ENCODE measurements at places on chromosomes 7 and 10.

DNA sequence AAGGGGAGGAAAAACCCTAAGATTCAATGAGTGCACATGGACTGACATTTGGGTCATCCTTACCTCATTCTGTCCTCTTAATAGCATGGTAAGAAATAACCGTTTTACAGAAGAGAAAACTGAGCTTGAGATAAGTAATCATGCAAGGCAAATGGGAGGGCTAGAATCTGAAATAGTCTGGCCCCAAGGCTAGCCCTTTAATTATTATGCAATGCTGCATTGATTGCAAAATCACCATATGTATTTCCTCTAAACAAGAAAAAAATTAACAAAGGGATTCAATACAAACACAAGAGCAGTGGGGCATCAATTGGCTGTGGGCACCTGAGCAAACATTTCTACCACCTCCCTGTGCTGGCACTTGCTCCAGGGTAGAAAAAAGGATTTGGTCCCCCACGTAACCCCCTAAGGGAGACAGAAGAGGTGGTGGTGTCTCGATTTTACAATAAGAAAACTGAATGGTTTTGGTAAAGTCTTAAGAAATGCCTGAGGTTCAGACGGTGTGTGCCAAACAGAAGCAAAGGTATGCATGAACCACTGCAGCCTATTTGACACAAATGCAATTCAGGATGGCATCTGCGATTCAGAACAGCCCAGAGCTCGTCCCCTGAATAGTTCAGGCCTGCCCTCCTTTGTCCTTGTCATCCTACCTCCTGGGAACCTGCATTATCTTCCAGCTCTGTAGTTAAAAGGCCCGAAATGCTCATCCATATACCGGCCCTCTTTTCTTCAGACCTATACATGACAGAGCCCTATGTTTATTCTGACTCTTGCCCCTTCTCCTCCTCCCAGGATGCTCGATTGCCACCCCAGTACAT lies 23.6 kb downstream of the PIP4K2A start:
- DNase-seq = no peak

DNA sequence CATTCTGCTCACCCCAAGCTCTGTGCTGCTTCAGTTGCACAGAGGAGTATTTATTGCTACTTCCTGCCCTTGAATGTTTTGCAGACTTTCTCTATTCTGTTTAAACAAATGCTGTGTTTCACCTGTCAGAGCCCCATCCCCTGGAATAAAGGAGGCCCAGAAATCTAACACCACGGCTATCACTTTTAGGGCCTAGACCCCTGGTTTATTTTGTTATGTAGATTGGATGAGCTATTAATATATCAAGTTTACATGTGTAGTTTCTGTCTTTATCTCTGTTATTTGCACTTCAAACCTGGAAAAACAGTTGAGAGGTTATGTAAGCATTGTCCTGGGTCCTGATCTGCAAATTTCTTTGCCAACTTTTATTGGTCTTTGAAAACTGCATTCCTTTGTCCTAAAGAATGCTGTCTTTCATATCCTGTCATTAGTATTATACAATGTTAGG lies 630.1 kb downstream of the PARD3 start:
- DNase-seq = no peak

DNA sequence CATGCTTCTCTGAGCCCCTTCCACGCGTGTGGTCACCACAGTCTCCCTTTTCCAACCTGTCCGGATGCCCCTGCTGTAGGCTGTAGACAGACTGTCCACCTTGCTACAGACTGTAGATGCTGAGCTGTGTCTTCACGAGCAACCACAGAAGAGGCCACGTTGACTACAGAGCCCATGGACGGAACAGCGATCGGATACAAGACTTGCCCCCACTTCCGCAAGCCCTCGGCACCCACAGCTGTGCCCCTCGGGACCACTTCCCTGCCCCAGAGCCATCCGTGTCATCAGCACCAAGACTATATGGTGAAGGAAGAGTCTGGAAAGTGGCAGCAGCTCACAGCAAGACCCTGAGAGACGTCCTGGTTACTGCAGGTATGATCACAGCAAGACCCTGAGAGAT lies 491.4 kb downstream of the DNAJB6 start:
- no peak for DNase-seq

DNA sequence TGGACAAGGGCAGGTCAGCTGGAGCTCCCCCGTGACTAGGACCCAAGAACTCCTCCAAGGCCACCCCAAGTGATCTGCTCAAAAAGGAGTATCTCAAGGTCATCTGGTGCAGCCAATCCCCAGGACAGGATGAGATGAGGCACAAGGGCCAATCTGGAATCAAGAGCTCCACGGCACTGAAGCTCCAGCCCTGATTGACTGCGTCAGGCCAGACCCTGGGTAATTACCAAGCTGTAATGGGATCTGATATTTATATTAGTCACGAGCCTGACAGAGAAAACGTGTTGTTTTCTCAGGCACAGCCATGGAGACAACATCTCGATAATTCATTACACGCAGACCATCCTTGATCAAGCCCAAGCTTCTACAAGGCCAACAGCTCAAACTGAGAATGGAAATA lies 4.2 kb downstream of the KCNMA1 start:
- DNase-seq = no peak

GRCh38 chr7:45001138-45001694 lies 1.2 kb downstream of the CCM2 start:
- DNase-seq = no peak

DNA sequence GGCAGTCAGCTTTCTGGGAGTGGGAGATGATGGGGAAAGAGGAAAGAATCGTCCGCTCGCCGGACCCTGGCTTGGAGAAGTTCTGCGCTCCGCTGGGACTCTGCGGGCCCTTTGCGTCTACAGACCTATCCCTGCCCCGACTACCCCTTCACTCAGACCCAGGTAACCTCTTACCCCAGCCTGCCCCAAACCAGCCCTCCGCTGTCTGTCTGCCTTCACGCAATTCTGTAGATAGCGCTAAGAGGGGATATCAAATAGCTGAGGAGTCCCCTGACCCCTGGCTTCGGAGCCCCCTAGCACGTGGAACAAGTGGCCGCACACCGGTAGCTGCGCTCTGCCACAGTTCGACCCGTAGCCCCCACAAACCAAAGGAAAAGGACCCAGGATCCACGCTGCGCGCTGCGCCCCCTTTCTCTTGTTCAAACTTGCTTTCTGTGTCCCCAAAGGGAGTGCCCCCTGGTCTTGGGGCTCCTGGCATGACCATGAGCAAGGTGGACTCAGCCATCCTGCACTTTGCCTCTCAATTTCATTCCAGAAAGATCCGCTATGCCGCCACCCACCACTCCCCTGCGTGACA lies 7.0 kb downstream of the HOXA4 start:
- DNase-seq = no peak

DNA sequence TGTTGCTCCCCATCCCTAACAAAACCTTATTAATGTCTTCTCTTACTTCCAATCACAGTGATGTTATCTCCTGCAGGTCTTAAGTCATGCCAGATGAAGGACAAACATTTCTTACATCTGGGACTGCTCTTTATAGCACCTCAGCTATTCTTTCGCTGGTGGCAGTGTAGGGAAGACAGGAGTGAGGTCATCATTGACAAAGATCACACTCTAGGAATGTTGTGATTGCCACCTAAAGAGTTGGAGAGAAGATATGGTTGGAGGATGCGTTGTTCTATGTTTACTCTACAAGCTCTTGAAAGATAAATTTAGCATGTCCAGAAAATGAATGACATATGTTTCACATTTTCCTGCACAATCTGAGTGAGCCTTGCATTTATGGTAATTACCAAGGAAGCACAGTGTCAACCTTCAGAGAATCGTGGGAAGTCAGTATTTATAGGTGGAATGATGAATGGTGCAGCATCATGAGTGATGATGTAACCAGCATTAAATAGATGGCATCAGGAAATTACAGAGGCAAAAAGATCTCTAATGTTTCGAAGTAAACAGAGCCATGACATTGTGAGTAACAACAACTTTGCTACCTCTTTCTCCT lies 188.1 kb upstream of the STEAP1 start:
- no peak for DNase-seq

- no peak for DNase-seq
Observed at GRCh38 chr7:15581352-15581951, 19.6 kb upstream of the AGMO start.

DNA sequence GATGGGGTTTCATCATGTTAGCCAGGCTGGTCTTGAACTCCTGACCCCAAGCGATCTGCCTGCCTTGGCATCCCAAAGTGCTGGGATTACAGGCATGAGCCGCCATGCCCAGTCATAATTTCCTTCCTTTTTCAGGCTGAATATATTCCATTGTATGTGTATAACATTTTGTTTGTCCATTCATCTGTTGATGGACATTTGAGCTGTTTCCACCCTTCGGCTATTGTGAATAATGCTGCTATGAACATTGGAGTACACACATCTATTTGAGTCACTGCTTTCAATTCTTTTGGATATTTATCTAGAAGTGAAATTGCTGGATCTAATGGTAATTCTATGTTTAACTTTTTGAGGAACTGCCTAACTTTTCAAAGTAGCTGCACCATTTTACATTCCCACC lies 34.6 kb downstream of the TLX1 start:
- no peak for DNase-seq

- DNase-seq = no peak
Observed at GRCh38 chr10:64070241-64070640, 549.0 kb downstream of the REEP3 start.

DNA sequence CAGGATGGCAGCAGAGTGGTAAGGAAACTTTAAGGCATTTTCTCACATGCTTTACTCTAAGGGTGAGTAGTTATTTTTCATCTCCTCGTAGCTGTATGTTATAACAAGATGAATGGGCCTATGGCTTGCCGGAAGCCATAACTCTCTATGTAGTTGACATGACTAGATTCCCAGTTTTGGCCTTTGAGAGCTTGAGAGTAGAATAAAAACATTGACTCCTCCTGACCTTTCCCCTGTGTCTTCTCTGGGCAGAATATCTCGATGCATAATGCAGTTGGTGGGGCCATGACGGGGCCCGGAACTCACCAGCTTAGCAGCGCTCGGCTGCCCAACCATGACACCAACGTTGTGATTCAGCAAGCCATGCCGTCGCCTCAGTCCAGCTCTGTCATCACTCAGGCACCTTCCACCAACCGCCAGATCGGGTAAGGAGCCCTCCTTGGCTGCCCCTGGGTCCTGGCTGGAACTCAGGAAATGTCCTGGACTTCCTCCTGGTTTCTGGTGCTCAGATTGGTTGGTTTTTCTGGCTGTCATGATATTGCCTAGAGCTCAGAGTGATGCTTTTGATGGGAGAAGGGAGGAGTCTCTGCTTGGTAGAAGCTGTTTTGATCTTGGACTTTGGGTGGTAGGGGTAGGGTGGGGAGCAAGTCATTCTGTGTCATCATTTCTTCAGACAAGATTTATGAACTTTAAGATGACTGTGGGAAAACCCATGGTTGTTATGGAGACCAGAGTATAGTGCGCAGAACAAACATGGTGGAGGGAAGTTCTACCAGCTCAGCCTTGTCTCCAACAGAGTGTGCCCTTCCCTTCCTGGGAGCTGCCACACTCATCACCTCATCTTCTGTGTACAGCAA lies 158.0 kb downstream of the CREB5 start:
- no peak for DNase-seq

GRCh38 chr7:54967377-54967776 lies 51.4 kb upstream of the EGFR start:
- no peak for DNase-seq

- DNase-seq = no peak
Observed at GRCh38 chr10:20616918-20617810, 279.9 kb downstream of the NEBL start.

- no peak for DNase-seq
Observed at GRCh38 chr7:1948301-1948796, 278.3 kb downstream of the ELFN1 start.

- DNase-seq = no peak
Observed at GRCh38 chr7:105151152-105151551, 137.1 kb downstream of the KMT2E start.

- DNase-seq = no peak
Observed at GRCh38 chr10:35432781-35433338, 96.6 kb downstream of the CCNY start.

GRCh38 chr10:13716081-13717071 lies 129.6 kb downstream of the PRPF18 start:
- peak; percentile 83 for DNase-seq

DNA sequence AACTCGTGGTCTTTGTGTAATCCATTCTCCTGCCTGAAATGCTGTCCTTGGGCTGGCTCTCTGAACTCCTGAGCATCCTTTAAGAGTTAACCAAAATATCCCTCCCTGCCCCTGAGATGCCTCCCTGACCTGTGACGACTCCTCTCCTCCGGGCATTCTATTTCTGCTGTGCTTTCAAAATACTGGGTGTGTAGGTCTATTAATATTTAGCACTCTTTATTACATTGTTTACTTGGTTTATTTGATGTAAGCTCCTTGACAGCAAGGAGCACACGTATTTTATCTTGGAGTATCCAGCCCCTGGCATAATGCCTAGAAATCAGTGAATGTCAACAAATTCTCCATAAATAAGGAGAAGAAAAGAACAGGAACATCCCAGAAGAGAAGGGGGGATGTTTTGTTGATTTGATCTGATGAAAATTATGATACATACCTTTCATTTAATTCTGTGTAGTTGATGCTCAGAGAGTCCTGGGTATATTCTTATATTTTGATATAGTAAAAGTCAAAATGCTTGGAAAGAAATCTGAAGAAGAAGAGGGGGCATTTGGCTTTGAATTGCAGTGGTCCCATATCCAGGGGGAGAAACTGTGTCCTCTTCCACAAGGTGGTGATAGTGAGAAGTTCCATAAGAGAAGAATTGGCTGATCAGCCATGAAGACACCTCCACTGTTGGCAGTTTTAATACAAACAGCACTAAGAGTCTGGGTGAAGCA lies 107.7 kb upstream of the MPP7 start:
- no peak for DNase-seq

GRCh38 chr7:26683277-26683676 lies 181.1 kb downstream of the SKAP2 start:
- no peak for DNase-seq

GRCh38 chr10:6195846-6196245 lies 6.9 kb upstream of the PFKFB3 start:
- no peak for DNase-seq

- DNase-seq = no peak
Observed at GRCh38 chr7:106480161-106480579, 180.8 kb downstream of the CCDC71L start.

GRCh38 chr7:155948845-155949244 lies 136.6 kb upstream of the SHH start:
- DNase-seq = no peak

DNA sequence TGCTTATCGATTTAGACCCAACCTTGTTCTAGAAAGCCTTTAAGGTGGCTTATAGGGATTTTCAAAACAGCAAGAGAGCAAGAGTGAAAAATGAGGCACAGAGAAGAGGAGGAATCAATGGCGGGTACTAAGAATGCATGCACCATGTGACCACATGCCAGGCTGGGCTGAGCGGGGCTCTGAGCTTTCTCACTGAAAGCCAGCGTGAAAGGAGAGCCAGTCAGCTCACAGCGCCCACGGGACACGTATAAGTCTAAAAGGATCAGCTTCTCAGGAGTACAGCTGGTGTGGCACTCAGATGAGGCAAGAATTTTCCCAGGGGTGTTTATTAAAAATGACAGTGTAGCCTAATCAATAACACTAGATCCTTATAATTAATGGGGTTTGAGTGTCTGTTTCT lies 114.3 kb downstream of the SLIT1 start:
- no peak for DNase-seq

Data from GM04503 (cell line).